SW 1271 (cell line): ENCODE measurements at places on chromosomes 2 and 18.

DNA sequence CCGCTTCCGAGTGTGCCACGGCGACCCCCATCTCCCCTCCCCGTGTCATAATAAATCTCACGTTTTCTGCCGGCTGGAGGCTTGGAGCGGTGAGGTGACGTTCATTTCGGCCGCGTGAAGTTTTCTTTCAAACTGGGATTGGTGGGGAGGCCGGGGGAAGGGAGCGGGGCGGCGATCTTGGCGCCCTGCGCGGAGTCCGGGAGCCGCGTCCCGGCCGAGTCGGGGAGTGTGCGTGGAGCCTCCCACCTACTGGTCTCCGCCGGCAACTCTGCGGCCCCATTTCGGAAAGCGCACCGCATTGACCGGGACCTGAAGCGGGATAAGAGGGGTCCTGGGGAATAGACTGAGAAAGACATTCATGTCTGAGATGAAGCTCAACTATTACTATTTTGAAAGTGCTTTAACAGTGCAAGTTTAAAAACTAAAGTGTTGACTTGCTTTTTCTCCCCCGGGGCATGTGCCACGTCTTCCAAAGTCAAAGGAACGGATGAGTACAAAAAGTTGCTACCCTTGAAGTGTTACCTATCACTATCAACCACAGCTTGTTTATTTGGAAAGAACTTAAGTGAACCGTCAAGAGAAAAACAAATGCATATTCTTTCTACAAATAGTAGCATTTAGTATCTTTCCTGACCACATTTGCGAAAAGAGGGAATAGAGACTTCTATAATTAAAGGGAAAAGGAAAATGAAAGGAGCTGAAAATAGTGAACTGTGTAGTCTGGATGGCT is 818 bp upstream of the IKZF2 start:
- DNase-seq: peak; percentile 30

DNA sequence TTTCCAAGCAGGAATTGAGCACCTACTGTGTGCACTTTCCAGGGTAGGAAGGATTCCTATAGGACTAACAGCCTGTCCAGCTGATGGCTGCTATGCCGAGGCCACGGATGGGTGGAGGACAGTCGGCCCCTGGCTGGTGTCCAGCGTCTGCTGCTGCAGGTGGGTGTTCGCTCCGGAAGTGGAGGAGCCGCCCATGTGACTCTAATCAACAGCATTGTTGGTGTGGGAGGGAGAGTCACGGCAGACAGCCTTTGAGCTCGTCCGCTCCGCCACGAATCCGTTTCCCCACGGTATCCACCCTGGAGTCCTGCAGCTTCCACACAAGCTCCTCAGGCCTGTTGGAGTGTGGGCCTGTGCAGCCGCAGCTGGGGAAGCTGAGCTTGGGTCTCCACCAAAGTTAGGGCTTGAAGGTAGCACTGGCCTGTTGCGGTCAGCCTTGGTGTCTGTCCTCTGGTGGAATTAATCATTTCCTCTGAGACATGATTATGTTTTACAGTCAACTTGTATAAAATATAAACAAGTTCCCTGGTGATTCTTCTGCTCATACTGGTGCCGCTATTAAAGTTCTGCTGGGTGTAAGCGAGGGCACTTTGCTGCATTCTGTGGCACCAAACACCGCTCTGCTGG is 185.9 kb upstream of the TPO start:
- DNase-seq: no peak

DNA sequence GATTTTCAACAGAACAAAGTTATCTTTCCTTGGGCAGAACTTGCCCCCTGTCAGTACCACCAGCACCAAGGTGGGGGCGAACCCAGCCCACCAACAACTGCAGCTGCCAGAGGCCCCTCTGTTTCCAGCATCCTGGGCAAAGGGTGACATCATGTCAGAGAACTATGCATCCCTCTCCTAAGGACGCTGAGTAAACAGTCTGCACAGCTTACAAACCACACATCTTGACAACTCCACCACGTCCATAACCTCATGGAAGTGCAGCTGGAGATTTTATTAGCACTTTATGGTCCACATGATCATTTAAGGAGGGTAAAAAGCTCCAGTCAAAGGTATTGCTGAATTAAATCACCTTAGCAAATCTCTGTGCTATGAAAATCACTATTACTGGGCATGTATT is 40.4 kb downstream of the PIEZO2 start:
- DNase-seq: no peak

- DNase-seq: no peak
Measured at GRCh38 chr2:96839293-96839874, 4.4 kb downstream of the ANKRD23 start.

DNA sequence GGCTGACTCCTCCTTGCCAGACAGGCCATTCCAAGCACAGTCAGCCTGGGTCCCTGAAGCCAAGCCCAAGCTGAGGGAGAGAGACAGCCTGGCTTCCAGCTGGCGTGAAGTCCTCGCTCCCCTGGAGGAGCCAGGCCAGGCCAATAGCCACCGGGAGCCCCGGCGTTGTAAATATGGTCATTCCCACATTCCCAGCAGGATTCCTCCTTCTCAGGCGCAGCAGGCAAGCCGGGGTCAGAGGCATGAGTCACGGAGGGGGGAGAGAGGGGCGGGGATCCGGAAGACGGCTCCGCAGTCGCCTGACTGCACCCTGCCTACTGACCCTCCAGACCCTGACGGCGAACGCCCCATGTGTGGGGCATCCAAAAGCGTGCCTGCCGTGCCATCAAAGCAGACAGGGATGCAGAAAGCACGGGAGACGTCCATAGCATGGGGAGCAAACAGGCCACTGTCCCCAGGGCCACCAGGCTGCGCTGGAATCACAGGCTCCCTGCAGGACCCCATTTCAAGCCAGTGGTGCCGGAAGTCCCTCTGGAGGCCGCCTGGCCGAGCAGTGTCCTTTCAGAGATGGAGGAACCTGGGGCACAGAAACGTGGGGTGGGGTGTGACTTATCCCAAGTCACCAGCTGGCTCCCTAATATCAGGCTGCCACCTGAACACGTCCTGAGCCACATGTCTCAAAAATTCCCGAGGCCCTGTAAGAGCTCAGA is 48.2 kb downstream of the TWIST2 start:
- DNase-seq: no peak

- no peak for DNase-seq
Measured at GRCh38 chr18:60279391-60279790, 93.2 kb downstream of the MC4R start.

DNA sequence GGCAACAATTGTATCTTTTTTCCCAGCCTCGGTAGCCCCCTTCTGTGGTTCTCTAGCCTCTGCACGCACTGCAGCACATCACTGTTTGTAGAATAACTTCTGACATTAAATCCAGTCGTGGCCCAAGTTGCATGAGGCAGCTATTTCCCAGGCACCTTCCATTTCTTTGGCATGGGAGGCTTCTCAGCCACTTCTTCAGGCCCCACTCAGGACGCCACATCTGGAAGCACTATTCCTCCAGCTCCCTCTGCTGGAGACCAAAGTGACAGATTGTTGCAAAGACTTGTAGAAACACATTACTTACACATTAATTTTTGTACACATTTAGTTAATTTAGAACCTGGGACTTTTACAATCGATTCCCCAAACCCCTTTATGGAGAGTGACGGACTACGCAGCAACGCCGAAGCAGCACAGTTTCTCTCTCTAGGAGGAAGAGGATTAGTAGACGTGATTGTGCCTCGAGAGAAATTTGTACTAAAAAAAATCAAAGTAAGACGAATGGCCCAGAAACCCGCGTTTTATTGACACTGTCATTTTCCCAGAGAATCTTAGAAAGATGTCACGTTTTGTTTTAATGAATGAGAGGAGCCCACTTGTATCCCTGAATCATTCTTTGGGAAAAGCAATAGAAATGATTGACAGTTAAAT is 57.8 kb upstream of the RGPD5 start:
- DNase-seq: peak; percentile 70

DNA sequence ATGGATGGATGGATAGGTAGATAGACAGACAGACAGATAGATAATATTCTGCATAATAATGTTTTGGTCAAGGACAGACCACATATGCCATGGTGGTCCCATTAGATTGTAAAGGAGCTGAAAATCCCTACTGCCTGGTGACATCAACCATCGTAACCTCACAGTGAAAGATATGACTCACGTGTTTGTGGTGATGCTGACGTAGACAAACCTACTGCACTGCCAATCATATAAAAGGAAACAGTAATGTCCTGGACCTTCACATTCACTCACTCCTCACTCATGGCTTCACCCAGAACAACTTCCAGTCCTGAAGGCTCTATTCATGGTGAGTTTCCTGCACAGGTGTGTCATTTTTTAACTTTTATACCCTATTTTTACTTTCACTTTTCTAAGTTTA is 202.9 kb upstream of the TPO start:
- DNase-seq: no peak

- DNase-seq: no peak
Measured at GRCh38 chr2:111896024-111896423, 2.4 kb upstream of the MERTK start.

DNA sequence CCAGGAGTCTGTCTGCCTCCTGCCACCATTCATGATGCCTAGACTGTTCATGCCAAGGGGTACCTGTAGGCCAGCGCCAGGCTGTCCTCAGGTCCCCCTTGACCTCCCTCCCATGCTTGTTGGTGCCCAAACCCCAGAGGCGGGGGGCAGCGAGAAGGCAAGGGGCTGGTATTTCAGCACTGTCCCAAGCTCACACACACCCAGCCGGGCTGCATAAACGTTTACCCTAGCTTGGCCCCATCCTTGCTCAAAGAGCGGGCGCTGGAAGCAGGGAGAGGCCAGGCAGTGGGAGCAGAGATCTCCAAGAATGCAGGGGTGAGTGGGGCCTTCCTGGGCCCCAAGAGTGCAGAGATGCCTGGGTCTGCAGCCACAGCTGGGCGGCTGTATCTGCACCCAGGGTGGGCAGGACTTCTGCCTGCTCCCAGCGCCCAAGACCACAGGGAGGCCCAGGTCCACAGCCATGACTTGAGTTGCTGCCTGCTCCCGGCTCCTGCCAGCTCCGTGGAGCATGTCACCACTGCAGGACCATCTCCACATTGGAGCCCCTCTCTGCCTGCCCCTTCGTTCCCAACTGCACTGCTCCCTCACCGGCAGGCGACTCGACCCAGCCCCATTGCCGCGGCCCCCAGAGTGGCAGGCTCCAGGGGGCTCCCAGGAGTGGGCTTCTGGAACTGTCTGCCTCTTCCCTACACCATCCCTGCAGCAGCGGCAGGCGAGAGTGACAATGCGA is 616.6 kb downstream of the METTL4 start:
- no peak for DNase-seq

- DNase-seq: no peak
Measured at GRCh38 chr2:145736871-145737270, 1217.0 kb upstream of the ZEB2 start.

- no peak for DNase-seq
Measured at GRCh38 chr2:76275788-76276187, 565.1 kb upstream of the GCFC2 start.

DNA sequence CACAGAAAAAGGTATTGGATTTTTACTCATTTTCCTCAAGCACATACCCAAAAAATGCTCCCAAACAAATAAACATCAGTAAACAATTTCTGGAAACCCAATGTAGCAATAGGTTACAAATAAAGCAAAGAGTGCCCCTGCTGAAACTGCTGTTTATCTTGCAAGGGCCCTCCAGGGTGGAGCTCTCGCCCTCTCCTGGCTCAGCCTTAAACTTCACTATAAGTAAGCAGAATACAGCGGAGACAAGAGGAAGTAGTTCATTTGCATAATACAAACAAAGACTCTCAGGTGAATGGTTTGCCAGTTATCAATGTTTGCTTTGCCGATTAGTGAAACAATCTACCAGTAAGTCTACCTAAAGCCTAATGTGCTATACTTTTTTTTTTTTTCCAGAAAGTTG is 437.6 kb downstream of the DLGAP1 start:
- DNase-seq: no peak

GRCh38 chr2:232432598-232433184 is 23.3 kb upstream of the ALPI start:
- no peak for DNase-seq

DNA sequence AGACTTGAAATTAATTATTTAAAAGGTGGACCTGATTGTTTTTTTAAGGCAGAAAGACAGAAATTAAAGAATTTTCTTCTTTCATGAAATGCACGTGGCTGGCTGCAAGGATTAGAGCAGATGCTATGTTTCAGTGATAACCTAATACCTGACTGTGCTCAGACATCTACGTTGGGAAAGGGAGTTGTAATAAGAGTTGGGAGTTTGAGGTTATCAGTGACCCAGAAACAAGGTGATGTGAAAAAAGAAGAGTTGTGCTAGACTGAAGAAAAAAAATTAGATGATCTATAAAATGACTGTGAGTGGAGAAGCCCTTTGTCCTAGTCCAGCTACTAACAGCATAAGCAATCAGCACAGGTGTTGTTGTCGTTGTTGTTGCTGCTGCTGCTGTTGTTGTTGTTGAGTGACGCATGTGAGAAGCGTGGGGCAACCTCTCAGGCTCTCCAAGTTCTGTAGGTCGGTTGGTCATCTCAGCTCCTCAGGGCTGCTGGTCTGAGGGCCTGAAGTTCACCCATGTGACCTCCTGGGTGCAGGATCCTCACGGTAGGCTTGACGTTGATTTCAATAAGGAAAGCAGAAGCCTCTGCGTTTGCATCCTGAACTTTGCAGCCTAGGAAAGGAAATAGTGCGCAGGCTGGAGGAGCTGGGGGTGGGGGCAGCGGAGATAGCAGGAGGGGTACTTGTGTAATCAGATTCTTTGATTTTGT is 7.6 kb downstream of the POU3F3 start:
- DNase-seq: no peak

GRCh38 chr2:56510610-56511009 is 326.8 kb downstream of the CCDC85A start:
- DNase-seq: no peak

DNA sequence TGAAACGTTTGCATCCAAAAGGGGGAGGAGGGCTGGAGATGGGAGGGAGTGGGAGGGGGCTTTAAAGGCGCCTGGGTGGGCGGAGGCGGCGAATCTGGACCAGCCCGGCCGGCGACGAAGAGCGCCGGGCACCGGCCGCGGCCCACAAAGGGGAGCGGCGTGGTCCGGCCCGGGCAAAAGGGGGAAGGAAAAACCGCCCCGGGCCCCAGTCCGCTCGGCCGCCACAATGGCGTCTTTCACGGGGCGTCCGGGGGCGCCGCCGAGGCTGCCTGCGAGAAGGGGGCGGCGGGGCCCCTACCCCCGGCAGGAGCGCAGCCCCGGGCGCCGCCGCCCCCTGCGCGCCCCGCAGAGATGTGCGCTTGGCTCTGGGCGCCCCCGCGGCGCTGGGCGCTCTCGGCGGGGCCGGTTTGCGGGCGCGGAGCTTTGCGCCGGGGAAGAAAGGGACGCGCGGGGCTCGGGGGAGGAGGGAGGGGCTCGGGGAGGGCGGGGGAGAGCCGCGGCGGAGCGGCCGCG is 108.1 kb upstream of the KCTD1 start:
- DNase-seq: no peak

DNA sequence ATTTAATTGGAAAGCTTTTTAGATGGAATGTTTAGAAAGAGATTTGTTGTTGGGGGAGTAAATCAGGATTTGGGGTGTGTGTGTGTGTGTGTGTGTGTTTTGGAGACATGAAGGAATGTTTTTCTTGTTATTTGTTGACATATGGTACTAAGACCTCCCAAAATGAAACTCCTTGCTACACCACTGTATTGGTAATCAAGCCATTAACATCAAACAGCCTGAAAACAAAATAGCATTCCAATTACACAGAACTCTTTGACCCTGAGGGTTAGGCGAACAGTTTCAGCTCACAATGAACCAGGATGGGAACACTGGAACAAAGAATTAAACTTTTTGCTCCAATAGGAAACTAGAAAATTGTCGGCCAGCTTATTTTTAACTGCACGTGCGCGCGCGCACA is 41.7 kb upstream of the DARS1 start:
- no peak for DNase-seq

- no peak for DNase-seq
Measured at GRCh38 chr18:79944126-79944731, 7.2 kb downstream of the SLC66A2 start.
